CMK (cell line): ENCODE measurements at places on chromosomes 4 and X.

DNA sequence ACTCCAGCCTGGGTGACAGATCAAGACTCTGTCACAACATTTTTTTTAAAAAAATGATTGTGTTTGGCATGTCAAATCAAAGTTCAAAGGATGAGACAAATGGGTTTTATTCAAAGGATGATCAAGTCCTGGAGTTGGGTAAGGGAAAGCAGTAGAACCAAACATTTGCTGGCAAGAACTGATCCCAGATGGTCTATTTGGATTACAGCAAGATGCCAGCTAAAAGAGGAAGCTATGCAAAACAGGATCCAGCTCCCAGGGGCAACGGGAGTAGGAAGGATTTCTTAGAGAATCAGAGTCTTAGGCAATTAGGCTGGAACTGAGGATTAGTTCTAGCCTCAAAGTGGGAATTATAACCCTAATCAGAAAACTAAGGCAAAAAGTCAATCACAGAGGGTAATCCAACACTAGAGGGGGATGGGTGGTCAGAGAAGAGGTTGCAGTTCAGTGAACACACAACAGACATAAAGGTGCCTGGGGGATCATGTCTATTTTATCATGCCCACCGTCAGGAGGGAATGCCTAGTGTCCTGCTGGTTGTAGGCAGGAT is 133.0 kb upstream of the PLS3 start:
- no peak for DNase-seq

- DNase-seq = no peak
Measured at GRCh38 chrX:78522601-78523000, 136.5 kb downstream of the RTL3 start.

DNA sequence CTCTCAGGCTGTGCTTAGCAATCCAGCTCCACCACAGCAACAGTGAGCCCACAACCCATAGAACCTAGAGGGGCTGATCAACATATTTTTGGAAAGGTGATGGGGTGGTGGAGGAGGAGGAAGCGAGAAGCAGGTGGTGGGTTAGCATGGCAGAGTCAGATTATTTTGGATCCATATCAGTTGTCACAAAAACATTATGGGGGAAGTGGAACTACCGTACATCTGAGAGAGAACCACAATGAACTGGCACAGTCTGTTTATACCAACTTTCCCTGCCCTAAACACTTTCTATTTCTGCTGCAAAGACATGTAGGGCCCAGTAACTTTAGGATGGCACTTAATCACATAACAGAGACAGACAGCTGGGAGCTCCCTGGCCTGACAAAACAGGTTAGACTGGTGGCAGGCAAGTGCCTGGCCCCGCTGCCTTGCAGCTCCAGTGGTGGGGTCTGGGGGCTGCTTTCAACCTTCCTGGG is 4.3 kb downstream of the SLC9A7 start:
- no peak for DNase-seq

DNA sequence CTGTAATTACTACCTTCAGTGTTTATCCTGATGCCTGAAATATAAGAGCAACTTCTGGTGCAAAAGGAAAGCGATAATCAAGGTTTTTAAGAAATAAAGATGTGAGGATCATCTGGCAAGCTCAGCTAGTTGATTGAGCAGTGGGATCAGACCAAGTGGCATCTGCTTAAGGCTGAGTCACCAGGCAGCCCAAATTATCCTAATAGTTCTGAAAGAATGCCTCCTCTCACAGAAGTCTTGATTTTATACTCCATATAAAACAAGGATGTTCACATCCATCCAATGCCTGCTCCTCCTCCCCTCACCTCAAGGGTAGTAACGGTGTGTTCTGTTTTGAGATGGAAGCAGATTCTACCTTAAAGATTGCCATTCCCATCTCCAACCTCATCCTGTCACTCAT is 134.5 kb upstream of the RASGEF1B start:
- DNase-seq = no peak

- no peak for DNase-seq
Measured at GRCh38 chr4:67470871-67471270, 74.4 kb downstream of the CENPC start.
